ENCODE measurements at places on chromosomes 4 and X.
A peak's percentile ranks its signal among the peaks of the same experiment; 100 is the strongest.

DNA sequence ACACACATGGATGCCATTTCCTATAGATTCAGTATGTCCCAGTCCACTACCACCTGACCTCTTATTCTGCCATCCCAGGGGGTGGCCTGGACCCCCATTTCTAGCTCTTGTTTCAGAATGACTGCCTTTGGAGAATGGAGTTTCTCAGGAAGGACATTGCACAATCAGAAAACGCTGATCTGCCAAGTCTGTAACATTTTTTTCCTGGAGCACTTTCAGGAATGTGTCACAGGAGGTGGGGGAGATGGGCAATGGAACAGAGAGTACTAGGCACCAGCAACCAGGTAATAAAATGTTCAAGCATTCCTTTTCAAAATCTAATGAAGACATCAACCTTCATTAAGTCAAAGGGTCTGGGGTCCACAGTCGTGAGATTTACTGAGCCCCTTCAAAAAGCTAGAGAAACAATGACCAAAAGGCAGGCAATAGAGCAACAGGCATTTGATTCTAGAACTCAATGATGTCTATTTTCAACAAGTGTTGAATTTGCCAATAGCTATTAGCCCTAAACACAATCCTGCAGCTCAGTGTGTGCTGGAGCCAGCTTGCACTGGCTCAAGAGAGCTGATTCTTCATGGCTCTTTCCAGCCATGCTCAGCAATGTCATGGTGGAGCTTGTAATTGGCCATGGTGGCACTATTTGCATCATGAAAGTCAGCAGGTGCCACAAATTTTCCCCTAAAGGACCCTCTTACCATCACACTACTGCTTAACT, 87.1 kb downstream of the KDR start:
- no peak for DNase-seq

GRCh38 chr4:57504797-57505530, 394.8 kb upstream of the IGFBP7 start:
- no peak for DNase-seq

GRCh38 chrX:106035064-106035463, 3.5 kb downstream of the SERPINA7 start:
- no peak for DNase-seq

GRCh38 chr4:172683021-172683420, 485.6 kb upstream of the GALNT7 start:
- DNase-seq: no peak

GRCh38 chr4:156805696-156806095, 165.9 kb downstream of the PDGFC start:
- no peak for DNase-seq

DNA sequence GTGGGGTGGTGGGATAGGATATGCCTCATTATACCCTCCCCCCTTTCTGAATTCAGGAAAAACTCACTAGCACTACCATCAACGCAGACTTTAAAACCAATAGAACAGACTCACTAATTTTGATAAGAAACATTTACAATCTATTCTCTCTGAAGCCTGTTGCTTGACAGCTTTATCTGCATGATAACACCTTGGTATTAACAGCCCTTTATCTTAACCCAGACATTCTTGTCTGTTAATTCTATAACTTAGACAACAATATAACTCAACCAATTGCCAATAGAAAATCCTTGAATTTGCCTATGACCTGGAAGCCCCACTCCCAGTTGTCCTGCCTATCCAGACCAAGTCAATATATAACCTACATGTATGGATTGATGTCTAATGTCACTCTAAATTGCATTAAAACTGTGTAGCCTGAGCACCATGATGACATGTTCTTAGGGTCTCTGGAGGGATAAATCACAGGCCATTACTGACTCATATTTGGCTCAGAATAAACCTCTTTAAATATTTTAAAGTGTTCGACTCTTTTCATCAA, 1.5 kb upstream of the UGT2A3 start:
- DNase-seq: no peak

DNA sequence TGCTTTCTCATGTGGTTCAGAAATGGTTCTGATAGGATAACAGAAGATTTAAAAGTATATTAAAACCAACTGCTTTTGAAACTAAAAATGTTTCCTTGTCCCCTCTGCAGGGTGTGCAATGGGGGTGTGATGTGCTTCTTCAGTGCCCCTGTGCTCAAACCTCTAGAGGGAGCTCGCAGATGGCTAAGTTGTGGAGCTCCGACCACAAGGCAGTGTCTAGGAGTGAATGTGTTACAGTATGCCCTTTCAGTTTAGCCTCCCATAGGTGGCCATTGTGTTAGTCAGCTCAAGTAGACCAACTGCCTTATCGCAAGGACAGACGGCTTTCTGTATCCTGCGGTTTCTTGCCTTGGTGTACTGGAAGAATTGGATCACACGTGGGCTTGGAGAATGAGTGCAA, 130.5 kb downstream of the TENT5D start:
- no peak for DNase-seq

DNA sequence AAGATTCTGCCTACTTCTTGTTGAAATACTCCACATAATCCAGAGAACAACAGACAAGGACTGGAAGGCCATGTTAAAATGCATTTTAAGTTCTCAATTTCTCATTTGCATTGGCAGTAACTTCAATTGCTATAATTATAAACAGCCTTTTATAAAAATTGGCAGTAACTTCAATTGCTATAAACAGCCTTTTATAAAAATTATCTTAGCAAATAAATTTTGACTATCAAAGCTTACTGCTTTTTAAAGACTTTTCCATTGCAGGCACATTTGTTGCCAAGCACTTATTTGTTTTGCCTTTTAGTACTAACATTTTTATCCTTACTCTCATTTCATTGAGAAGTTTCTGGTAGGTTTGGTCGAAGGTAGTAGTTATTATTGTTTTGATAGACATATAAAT, 17.8 kb downstream of the SCFD2 start:
- DNase-seq: no peak

- no peak for DNase-seq
Measured at GRCh38 chrX:50333308-50333707, 128.7 kb downstream of the CCNB3 start.

DNA sequence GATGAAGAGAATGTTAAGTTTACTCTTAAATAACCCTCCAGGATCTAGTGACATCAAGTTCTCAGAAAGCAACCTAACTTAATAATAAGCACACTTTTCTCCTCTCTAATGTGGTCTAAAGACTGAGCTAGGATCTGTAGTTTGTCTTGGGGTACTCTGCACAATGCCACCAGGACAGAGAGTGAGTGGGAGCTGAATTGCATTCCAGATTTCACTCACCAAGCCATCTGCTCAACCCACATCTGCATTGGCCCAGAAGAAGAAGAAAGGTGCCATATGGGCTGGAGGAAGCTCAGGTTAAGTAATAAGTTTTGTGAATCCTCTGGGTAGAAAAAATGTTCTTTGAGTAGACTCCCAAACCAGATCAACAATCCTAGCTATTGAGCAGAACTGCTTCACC, 384.6 kb downstream of the PPP3CA start:
- DNase-seq: no peak

DNA sequence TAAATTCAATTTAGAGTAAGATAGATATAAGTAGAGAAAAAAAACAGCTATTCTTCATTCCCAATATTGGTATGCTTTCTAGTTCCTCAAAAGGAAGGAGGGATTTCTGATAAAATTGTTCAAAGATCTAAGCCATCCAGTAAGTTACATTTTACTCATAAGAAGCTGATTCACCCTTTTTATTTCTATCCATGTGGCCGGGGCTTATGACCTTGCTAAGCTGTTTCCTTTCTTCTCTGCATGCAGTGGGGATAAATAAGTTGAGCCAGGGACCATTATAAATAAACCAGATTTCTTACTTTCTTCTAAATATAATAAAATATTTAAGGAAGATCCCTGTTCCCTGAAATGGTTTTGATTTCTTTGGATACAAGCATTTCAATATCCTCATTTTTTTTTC, 502.3 kb downstream of the PDHA2 start:
- DNase-seq: no peak

- no peak for DNase-seq
Measured at GRCh38 chrX:56557376-56557929, 6.0 kb upstream of the UBQLN2 start.

DNA sequence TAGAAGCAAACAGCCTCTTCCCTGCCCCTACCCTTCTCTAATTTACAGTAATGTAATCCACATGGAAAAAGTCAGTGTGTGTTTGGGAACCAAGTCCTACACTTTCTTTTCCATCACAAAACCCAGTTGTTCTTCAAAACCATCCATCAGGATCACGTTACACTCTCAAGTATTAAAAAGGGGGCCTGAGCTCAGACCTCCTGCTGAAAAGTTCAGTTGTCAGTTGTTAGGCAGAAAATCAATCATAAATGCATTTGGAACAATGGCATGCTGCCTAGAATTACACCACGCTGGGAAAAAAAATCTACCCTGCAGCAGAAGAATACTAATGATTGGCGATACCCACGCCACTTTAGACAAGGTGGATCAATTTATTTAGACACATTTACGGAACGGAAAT, 236.5 kb downstream of the PARM1 start:
- no peak for DNase-seq

GRCh38 chrX:11050013-11050412, 61.1 kb upstream of the HCCS start:
- no peak for DNase-seq

GRCh38 chr4:85686398-85686797, 211.4 kb downstream of the ARHGAP24 start:
- no peak for DNase-seq

DNA sequence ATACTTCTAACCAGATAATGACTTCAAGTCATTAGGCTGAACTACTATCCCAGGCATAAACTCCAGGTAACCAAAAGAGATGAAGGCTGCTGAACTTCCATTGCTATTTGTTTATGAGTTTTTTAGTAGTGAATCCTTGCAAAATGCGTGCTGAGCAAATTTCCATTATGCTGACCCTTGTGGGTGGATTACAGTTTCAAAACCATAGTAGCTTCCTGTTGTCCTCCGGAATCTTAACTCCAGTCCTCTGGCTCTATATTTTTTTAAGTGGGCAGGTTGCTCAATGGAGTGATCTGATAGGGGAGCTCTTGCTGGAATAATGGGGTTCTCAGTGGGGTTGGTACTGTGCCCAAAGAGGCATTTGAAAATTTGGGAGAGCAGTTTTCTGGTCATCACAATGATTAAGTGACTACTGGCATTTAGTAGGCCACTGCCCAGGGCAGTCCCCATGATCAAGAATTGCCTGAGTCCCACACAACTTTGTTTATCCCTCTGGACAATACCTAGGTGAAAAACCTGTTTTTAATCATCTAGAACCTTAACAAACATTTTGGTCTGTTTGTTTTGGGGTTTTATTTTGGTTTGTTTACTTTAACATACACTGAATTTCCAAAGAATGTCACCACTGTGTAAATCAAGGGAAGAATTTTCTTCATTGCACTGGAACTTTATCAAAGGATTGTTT, 302.3 kb upstream of the GATB start:
- no peak for DNase-seq

- DNase-seq: peak; percentile 65
Measured at GRCh38 chr4:26081795-26082498, 167.9 kb downstream of the SMIM20 start.

- DNase-seq: no peak
Measured at GRCh38 chrX:67734111-67734753, 190.4 kb downstream of the AR start.

DNA sequence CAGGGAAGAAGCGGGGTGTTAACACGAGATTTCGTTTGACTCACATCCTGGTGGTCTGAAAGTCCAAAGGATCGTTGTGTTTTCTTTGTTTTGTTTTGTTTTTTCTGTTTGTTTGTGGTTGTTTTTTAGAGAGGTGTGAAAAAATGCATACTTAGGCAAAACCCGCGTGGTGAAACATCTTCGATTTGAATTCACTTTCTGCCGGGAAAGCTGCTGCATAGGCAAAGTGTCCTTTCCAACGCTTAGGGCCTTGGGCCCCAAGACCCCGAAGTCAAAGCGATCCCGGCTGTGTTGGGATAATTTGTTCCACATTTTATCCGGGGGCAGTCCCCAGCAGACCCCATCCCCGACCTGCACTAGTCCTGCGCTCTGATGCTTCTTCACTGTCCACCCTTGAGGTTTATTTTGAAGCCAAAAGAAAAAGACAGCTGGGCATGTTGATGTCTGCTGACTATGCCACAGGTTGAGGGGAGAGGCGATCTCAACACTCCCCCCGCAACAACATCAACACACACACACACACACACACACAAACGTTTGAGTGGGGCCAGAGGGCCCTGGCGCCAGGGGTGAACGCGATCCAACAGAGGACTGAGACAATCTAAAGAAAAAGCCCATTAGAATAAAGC, 2.0 kb downstream of the MSX1 start:
- DNase-seq: no peak

GRCh38 chrX:7412840-7413239, 264.9 kb upstream of the PUDP start:
- no peak for DNase-seq

DNA sequence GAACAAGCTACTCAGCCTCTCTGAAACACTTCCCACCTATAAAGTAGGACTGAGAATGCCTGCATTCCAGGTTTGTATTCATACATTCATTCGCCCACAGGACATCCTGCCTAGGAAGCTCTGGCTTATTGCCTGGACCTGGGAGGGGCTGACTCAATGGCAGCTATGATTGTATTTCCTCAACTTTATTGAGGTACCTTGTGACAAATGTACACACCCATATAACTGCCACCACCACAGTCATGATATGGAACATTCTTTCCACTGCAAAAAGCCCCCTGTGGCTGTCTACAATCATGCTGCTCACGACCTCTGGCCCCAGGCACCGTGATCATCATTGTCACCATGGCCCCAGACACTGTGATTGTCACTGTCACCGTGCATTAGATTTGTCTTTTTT, 68.3 kb downstream of the ABLIM2 start:
- DNase-seq: no peak

- no peak for DNase-seq
Measured at GRCh38 chr4:10753856-10754402, 69.4 kb upstream of the CLNK start.

- DNase-seq: no peak
Measured at GRCh38 chr4:79209822-79210635, 115.8 kb downstream of the NAA11 start.

- DNase-seq: no peak
Measured at GRCh38 chr4:188722911-188723310, 583.7 kb downstream of the TRIML1 start.

- DNase-seq: no peak
Measured at GRCh38 chr4:1379351-1379781, 26.9 kb downstream of the NKX1-1 start.

DNA sequence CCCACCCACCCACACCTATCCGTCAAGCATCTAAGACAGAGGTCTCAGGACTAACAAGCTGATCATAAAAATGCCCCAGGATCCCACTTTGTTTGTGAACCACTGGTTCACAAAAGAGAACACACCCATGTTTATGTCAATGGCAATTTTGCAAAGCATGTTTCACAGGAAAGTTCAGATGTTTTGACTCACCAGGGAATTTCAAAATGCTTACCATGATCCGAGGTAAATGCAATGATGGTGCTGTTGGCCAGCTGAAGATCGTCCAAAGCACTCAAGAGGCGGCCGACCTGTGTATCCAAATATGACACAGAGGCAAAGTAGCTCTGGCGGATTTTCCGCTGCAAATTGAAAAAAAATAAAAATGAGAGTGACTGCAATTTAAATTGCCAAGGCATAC, 15.0 kb downstream of the IDS start:
- DNase-seq: no peak

Measured in CD4-positive, alpha-beta T cell treated with Interleukin-10 for 1 hour (primary cell).